ENCODE measurements at places on chromosomes 1 and 21. TPM values are rescaled to one million over a fixed set of nuclear protein-coding genes. Genes with fewer than 3 reads are reported as not detected.

CDC14A gene
- 0.79 TPM for total RNA-seq

IFNGR2 gene
- total RNA-seq = 42.4 TPM

TMEM200B gene
- total RNA-seq = 0.77 TPM

TNNI3K gene
- total RNA-seq = 1.3 TPM

PLK3 gene
- total RNA-seq = 14.2 TPM

Data from bronchial epithelial cell (primary cell).